Trophoblast cell (in vitro differentiated cells and primary cell): ENCODE measurements at places on chromosomes 11 and 22.

GRCh38 chr11:134686460-134687061 is 274.5 kb upstream of the B3GAT1 start:
- H3K27ac ChIP-seq: no peak overlapping the region
- H3K4me1 ChIP-seq: no peaks in the 10 kb centered on the region
- H3K4me3 ChIP-seq: no peak overlapping the region
- H3K27me3 ChIP-seq: no peaks in the 10 kb centered on the region
- no peak for DNase-seq
- H3K36me3 ChIP-seq: no peaks in the 10 kb centered on the region

- H3K4me1 ChIP-seq: peaks cover 4% of the 10 kb centered on the region
- H3K27ac ChIP-seq: peak overlapping the region; percentile 54
- H3K36me3 ChIP-seq: peaks cover 46% of the 10 kb centered on the region
These were observed 12.6 kb downstream of the POLR2F start for GRCh38 chr22:37965940-37966664.

GRCh38 chr22:37672206-37672919 is 3.1 kb upstream of the LGALS1 start:
- H3K27ac ChIP-seq: no peak overlapping the region
- peaks cover 8% of the 10 kb centered on the region for H3K4me1 ChIP-seq
- no peaks in the 10 kb centered on the region for H3K36me3 ChIP-seq
- H3K27me3 ChIP-seq: no peaks in the 10 kb centered on the region
- H3K4me3 ChIP-seq: no peak overlapping the region

GRCh38 chr11:131924001-131924400 is 553.6 kb downstream of the NTM start:
- H3K27ac ChIP-seq: no peak overlapping the region
- H3K27me3 ChIP-seq: no peaks in the 10 kb centered on the region
- peak overlapping the region; percentile 36 for H3K4me3 ChIP-seq
- no peaks in the 10 kb centered on the region for H3K36me3 ChIP-seq

DNA sequence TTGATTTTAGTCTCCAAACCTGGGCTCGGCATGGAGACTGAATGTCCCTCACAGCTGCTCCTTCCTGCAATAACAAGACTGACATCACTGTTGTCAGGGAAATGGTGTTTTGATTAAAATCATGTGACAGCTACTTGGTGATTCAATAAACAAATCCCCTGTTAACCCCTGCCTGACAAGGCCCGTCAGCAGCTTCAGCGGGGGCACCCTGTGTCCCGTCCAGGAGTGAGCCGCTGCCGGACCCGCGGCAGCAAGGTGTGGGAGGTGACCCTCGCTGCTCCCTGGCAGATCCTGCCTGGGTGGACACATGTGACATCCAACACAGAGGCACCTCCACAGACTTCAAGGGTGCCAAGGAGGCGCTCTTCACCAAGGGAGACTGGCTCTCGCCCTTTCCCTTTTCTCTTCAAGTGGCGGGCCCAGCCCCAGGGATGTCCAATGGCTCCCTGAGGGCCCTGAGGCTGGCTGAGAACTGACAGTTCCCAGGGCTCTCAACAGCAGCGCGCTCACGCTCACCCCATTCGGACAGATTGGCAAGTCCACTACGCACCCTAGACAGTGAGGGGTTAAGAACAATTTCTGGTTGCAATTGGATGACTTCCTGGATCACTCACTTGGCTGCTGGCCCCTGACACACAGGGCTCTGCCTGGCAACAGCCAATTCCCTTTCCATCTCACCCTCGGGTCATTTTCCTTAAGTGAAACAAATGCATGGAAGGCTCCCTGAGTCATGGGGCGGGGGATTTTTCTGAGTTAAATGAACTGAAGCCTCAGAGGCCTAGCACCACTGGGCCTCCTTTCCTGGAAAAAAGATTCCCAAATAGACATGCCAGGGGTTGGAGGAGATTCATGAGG is 30.7 kb downstream of the PPP2R1B start:
- no peaks in the 10 kb centered on the region for H3K36me3 ChIP-seq
- no peak overlapping the region for H3K4me3 ChIP-seq
- H3K4me1 ChIP-seq: peaks cover 36% of the 10 kb centered on the region
- H3K27ac ChIP-seq: peak overlapping the region; percentile 85
- DNase-seq: peak; percentile 93
